ENCODE measurements at places on chromosomes 16 and 17.

GRCh38 chr17:27896701-27897100, 3.5 kb upstream of the LYRM9 start:
- DNase-seq = no peak

DNA sequence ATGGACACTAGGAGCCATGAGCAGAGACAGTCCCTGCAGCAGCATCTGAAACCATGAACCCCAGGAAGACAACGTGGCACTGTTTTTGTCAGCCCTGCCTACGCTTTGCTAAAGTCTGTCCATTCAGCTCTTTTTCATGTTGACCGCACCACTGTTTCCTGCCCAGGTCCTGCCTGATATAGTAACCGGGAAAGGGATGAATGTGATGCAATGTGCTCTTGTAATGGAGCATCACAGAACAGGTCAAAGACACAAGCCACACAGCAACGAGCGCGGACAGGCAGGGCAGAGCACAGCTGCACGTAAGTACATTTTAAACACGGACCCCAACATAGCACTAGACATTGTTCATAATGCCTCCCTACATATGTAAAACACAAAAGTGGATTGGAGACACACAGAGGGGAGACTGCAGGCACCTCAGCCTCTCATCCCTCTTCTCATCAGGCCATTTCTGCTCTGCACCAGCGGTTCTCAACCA, 16.9 kb upstream of the TNFRSF13B start:
- no peak for DNase-seq

GRCh38 chr17:73725794-73726515, 81.7 kb upstream of the SDK2 start:
- no peak for DNase-seq

- DNase-seq = no peak
Observed at GRCh38 chr16:81180578-81180977, 57.9 kb upstream of the BCO1 start.

DNA sequence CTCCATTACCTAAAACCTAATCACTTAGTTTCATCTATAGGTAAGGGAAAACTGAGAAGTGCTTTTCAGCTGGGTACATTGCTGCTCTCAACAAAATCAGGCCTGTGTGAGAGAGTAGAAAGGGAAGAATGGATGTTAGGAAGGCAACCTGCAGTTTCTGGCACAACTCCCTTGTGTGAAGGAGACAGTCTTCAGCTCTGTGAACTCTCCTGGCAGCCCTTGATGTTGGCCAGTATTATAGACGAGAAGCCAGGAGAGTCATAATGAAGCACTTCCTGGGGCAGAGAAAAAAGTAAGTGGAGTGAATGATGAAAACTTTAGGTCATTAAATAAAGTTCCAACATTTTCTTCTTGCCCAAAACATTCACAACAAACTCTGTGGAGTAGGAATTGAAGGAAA, 260.1 kb downstream of the IRX3 start:
- no peak for DNase-seq

GRCh38 chr17:48597778-48598631, 4.4 kb upstream of the HOXB5 start:
- no peak for DNase-seq

GRCh38 chr17:29546830-29547229, 20.0 kb downstream of the ABHD15 start:
- no peak for DNase-seq

DNA sequence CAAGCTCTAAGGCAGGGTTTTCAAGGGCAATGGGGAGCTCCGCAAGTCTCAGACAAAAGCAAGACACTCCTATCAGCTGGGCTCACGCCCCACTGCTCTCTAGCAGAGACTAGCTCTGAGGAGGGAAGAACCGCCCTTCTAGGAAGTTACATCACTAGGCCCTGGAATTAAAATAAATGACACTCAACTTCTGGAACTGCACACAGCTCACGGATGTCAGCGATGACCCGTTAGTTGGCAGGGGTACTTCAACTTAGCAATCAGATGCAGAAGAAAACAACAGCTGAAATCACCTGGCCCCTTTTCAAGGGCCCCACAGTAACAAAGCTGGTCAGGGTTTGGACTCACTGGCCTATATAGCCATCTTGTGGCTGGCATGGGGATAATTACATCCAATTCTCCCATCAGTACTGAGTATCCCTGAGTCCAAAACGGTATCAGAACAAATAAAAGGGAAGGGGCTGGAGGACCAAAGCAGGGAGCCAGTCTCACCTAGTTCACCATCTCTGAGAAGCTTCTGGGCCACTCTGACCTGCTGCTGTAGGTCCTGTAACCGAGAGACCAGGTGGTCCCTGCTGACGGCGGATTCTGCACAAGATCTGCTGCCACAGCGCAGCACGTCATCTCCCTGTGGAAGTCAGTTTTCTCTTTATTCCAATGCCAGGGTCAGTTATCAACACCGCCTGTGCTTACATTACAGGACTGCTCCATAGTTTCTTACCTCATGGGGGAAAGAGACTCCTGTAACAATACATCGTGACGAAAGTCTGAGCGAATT, 22.2 kb downstream of the SERPINF1 start:
- DNase-seq = no peak

DNA sequence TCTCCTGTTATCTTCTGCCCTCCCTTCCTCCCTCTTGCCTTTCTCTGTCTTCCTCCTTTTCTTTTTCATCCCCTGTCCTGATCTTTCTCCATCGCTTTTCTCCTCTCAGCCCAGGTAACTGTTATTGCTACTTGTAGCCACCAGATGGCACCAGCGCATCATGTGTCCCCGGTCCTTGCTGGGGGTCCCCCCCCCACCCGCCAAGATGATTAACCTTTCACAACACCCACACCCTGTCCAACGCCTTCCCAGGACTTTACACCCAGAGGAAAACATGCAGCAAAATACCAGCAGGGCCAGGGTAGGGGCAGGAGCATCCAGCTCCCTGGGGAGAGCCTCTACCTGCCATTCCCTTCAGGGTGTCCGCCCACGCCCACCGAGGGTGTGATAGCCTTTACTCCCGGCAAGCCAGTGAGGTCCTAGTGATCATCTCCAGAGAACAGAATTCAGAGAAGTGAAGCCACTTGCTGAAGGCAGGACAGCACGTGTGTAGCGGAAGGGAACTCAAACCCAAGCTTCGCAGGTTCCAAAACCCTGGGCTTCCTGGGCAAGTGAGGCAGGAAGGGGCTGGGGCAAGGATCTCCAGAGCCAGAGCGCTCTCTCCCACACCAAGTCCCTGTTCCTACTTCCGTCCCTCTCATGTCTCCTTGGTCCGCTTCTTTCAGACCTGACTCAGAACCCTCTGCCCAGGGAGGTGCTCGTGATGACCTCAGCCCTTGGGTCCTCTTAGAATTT, 13.4 kb upstream of the TAC4 start:
- peak; percentile 38 for DNase-seq

DNA sequence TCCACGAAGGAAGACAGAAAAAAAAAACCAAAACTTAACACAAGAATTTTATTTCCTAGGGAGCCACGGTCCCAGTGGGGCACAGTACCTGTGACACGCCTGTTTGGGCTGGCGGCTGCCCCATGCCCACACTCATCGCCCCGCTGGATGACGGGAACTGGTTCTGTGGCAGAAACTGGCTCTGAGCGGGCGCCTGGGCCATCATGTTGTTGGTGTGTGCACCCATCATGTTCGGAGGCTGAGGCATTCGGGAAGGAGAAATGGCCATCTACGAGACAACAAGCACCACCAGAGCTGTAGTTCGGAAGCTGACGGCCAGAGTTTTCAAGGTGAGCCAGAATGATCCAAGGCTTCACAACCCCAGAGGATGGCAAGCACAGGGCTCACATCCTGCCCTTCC, 56.3 kb upstream of the TRAP1 start:
- DNase-seq = no peak

DNA sequence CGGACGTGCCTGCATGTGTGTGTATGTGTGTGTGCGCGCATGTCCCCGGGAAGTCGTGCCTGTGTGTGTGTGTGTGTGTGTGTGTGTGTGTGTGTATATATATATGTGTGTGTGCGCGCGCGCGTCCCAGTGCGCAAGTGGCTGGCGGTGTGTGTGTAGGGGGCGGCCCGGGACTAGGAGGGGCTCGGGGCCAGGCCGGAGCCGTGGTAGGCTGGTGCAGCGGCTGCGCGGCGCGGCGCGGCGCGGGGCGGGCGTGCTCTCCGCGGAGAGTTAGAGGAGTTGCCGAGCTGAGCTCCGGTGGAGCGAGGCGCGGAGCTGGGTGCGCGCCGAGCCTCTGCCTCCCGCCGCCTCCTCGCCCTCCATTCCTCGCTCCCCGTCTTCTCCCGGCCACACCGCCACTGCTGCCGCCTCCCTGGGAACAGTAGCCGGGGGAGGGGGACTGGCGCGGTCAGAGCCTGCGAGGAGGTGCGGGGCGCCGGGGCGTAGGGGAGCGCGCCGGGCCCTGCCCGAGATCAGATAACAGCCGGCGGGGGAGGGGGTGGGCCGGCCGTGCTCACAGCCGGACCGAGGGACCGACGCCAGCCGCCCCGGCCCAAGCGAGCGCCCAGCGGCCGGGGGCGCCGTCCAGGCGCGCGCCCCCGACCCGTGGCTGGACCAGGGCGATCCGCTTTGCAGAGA, at the start of gene KCNJ12:
Gene KCNJ12 (plus strand): TSS at position 277 of the 678 bp plus-strand sequence. CDS start 38,986 bp downstream, outside the sequence.
- DNase-seq = no peak

- DNase-seq = no peak
Observed at GRCh38 chr16:2895813-2896212, 12.8 kb downstream of the FLYWCH2 start.

- DNase-seq = no peak
Observed at GRCh38 chr16:86533767-86534351, 21.2 kb downstream of the MTHFSD start.

DNA sequence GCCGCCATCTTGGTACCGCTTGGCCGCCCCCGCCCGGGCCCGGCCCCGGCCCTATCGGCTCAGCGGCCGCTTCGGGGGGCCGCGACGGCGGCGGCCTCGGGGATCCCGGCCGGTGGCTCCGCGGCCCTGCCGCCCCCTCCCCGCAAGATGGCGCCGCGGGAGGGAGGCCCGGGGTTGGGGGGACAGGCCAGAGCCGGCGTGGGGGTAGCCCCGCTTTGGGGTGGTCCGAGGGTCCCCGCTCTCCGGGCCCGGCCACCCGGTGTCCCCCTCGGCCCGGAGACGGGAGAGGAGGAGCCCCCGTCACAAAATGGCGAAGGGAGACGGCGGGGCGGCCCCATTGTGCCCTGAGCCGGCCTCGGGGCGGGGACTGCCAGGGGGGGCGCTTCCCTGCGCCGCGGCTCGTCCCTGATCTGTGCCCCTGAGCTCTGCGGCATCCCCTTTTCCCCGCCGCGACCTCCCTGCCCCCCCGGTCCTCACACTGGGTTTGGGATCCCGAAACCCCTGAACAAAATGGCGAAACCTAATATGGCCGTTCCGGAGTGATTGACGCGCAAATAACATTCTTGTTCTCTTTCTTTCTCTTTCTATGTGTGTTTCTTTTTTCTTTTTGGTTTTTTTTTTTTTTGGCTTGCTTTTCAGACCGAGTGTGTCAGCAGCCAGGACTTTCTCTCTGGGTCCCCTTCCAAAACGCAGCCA, 986 bp downstream of the HAPSTR1 start:
- DNase-seq = peak; percentile 40

DNA sequence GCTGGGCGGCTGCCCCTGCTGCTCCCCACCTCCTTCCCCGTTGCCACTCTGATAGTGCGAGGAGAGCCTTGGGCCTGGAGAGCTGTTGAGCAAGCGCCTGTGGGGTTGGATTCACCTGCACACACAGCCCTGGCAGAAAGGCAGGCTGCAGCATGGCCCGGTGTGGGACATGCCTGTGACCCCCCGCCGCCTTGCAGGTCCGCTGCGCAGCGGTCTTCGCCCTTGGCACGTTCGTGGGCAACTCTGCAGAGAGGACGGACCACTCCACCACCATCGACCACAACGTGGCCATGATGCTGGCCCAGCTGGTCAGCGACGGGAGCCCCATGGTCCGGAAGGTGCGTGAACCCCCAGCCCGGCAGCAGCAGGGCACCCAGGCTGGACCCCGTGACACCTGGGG, 106.8 kb upstream of the CHMP6 start:
- DNase-seq = no peak

GRCh38 chr16:27156579-27156978, 46.7 kb upstream of the KDM8 start:
- no peak for DNase-seq

DNA sequence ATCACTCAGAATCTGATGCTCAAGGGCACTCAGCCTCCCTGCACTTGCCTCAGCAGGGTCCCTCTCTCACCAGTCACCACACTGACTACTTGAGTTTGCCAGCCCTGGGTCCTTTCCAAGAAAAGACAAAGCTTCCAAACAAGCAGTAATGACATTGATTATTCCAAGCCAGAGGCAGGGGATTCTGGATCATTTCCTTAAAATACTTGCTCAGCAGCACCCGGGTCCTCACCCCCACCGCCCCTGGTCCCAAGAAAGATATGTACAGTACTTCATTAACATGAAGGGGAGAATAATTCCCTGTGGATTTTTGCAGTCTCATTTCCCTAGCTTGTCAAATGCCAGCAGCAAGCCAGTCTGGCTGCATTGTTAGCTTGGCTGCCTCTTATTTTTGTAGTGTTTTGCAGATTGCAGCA, 83.2 kb upstream of the GNAO1 start:
- no peak for DNase-seq

DNA sequence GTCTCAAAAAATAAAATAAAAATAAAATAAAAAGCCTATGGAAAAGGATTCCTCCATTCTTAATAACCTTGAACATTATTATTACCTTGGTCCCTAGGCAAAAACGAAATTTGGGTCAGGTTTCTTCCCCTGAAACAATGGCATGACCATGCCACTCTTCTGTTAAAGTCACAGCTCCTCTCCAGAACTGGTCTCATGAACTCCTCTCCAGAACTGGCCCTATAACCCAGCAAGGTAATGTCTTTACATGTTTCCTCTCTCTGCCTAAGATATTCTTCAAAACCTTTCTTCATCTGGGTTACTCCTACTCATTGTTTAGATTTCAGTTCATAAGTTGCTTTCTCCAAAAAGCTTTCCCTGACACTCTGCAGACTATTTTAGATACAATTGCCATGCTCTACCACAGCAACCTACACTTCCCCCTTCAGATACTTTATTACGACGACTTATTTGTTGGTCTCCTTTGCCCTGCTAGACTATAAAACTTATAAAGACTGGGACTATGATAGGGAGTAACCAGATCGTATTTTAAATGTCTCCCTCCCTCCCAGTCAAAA, 13.5 kb downstream of the TRIM37 start:
- no peak for DNase-seq

DNA sequence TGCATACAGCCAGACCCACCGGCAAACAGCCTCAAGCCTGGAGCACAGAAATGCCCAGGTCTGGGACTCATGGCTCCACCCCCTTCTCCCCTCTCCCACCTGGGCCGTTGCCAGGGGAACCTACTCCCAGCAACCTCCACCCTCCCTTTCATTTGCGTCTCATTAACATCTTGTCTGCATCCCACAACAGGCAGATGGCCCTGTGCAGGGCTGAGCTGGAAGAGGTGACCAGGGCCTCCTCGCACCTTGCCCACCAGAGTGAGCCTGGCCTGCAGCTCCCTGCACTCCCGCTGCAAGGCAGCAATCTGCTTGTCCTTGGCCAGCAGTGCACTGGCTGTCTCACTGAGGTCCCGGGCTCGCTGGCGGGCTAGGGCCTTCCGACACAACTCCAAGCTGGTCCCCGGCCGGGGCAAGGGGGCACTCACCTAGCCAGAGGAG, 3.3 kb downstream of the TSPOAP1 start:
- no peak for DNase-seq

Measured in stimulated activated CD8-positive, alpha-beta memory T cell treated with anti-CD3 and anti-CD28 coated beads, Interleukin-4, amount 100 ng/mL, for 24 hours (primary cell).